ENCODE measurements at places on chromosomes 1 and 21.

DNA sequence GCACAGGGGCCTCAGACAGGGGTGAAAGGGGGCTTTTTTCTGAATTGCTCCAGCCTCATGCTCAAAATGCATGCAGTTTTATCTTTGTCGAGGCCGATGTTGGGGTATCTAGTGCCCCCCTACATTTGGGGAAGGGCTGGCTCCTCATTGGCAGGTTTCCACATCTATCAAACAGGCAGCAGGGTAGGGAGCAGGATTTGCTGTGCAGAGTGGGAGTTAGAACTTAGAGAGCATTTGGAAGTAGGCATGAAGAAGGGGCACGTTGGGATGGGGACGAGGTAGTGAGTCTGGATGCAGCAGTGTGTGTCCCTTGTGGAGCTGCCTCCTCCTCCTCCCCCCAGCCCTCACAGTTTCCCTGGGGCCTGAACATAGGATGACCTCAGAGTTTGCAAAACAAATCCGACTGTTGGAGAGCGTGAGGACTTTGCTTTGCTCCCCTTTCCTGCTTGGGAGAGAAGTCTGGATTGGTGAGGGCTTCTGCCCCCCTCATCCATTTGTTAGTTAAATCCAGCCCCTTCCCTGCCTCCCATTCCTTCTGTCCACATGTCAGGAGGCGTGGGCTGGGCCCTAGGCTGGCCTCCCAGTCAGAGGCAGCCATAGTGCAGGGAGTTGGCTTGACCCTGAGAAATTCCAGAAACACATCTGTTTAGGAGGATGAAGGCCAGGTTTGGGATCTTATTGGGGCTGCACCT lies 36.9 kb upstream of the GPR37L1 start:
- no peak for DNase-seq

DNA sequence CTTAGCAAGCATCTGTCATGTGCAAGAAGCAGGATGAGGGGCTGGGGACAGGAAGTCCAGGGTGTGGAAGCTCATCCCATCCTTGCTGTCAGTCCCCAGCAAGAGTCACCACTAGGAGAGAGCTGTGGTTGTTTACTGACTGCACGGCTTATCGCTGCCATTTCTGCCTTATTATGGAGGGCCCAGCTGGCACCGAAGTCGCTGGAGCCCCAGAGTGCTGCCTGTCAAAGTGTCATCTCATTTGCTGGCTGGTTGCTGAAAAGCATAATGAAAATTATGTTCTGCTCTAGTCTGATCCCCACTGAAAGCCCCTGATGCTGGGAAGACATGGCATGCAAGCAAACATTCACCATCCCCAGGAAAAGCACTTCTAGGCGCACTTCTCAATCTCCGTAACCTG lies 642.7 kb downstream of the NPHP4 start:
- no peak for DNase-seq

- no peak for DNase-seq
These were observed 19.1 kb downstream of the FUCA1 start for GRCh38 chr1:23848673-23849616.

GRCh38 chr1:98991127-98992012 lies 13.3 kb downstream of the PLPPR5 start:
- no peak for DNase-seq

- DNase-seq, result no peak
These were observed 1.2 kb downstream of the MAN1C1 start for GRCh38 chr1:25617625-25618432.

DNA sequence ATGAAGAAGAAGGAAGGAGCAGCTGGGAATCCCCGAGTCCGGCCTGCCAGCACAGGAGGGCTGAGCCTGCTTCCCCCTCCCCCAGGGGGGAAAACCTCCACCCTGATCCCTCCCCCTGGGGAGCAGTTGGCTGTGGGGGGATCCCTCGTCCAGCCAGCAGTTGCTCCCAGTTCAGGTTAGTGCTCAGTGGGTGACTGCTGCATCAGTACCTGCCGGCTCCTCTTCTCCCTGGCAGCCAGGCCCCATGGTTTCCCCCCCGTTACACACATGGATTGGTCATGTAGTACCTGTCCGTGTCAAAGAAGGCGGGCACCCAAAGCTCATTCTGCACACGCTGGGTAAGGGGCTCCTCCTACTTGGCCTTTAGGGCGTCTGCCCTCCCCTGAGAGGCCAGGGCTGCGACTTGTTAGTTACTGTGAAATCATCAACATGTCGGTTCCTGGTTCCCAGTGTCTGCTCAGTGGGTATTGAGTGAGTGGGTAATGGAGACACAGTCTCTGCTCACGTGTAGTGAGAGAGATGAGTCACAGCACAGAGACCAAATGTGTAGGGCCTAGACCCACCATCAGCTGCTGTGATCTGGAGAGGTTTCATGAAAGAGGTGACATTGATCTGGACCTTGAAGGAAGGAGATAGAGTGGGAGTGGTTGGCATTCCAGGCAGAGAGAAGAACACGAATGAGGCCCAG lies 11.5 kb downstream of the NECAP2 start:
- no peak for DNase-seq

- no peak for DNase-seq
These were observed 118.7 kb downstream of the IER5 start for GRCh38 chr1:181206979-181207790.

GRCh38 chr1:116753312-116753711 lies 918 bp upstream of the CD2 start:
- DNase-seq, result no peak

DNA sequence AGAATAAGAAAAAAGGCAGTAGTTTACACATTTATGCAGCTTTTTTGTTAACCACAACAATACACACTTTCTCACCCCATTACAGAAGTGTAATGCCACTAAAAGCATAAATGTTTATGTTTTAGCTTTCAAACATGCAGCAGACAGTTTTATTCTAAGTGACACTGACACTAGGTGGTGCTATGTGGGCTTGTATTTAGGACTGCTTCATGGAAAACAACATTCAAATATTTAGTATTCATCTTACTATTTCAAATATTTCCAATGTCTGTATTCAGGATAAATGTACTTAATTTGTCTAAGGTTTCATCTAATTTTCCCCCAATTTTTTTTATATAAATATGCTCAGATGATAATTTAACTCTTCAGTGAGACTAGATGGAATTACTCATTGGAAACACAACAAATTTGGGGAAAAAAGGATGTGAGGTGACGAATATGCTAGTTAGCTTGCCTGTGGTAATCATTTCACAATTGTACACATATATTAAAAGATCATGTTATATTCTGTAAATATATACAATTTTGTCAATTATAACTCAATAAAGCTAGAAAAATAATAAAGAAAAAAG lies 71.4 kb downstream of the USP1 start:
- DNase-seq, result peak; percentile 22

- no peak for DNase-seq
These were observed 100.7 kb upstream of the GFI1 start for GRCh38 chr1:92587445-92587844.

GRCh38 chr1:173341307-173341706 lies 134.2 kb upstream of the TNFSF4 start:
- no peak for DNase-seq

- DNase-seq, result no peak
These were observed 2.6 kb downstream of the AIDA start for GRCh38 chr1:222709700-222710153.

DNA sequence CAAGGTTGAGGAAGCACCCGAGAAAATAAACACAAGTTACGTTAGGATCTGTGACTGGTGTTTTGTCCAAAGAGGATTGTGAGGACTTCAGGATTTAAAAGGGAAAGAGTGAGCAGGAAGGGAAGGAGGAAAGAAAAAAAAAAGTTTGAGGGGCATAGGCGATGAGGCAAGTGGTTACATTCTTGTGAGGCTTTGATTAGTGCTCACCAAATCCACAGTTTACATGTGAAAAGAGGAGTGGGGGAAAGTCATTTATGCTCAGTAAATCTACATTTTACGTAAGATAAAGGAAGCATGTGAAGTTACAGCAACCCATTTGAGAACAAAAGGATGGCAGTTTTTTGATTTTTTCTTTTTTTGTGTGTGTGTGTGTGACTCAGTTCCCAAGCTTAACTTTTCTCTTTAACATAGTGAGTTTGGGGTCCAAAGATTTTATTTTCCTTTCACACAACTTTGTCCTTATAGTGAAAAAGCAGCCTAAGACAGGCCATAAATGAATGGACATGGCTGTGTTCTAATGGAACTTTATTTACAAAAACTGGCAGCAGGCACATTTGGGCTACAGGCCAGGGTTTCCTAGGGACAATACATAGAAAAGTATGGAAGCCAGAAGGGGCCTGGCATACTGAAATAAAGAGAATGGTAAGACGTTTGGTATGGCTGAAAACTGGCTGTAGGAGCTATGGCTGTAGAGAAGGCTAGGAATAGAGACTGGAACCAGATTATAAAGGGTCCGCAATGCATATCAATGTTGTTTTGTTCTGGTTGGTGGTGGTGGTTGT lies 121.7 kb downstream of the FGGY start:
- DNase-seq, result no peak

DNA sequence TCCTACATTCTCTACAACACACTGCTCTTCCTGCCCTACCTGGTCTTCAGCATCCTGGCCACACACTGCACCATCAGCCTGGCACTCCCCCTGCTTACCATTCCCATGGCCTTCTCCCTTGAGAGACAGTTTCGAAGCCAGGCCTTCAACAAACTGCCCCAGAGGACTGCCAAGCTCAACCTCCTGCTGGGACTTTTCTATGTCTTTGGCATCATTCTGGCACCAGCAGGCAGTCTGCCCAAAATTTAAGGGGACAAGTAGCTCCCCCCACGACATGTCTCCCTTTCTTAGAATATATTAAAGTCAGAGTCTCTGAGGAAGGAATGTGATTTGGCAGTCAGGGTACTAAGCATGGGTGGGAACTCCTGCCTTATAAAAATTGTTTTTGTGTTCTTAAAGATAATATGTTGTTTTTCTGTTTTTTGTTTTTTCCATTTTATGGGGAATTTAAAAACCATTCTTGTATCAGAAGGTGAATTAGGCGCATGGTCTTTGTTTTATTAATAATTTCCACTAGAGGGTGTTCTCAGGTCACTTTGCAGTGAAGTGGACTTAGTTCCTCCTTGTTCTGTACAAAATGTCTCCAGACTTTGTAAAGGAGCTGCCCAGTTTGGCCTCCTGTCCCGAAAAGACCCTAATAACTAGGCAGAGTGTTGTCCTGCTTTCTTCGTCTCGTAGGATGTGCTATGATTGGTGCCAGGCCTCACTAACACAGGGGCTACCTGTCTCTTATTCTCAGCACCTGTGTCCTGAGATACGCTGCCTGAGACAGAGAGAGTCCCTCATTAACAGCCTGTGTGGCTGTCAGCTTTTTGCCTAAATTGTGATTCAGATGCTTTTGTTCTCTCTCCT lies 13.1 kb downstream of the UBIAD1 start:
- DNase-seq, result no peak

DNA sequence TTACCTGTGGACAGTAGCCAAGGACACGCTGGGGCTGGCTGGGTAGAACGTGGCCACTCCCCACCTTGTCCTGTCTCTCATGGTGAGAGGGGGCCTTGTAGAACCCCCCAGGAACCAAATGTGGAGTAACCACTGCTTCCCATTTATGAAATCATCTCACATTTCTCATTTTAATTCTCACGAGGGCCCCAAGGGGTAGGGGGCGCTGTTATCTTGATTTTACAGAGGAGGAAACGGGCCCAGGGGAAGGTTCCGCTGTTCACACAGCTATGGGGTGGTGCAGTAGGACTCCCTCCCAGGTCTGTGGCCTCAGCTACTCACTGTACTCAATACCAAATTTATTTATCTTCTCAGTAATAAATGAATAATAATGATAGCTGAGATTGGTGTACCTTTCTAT lies 5.5 kb downstream of the SMPDL3B start:
- DNase-seq, result peak; percentile 74

- no peak for DNase-seq
These were observed 1.1 kb downstream of the GRIK1 start for GRCh38 chr21:29938776-29939103.

DNA sequence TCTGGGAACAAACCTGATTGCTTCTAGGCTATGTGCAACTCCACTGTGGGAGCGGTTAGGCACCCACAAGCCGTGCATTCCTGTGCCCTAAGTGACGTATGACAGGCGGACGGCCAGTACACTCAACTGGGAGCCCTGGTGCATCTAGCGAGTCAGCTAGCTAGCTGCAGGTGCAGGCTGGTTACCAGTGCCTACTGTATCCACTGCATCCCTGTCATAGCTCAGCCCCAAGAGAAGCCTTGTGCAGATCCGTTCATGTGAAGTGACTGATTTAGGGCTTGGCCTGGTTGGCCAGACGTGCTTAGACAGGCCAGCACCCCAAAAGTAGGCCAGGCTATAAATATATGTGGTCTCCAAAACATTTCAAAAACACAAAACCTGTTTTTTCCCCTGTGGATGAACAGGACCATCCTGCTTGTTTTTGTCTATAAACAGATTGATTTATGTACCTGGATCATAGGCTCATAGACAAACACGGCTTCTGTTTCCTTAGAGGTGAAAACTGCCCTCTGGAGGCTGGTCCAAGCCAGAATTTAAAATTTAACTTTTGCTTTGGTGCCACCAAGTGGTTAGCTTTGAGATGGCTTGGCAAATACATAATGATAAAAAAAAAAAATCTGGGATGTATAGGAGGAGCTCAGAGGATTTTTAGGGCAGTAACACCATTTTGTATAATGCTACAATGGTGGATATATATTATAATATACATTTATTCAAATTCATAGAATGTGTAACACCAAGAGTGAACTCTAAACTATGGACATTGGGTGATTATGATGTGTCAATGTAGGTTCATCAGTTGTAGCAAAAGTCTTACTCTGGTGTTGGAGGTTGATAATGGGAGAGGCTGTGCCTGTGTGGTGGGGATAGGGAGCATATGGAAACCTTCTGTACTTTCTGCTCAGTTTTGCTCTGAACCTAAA lies 68.5 kb downstream of the GIPC2 start:
- peak; percentile 72 for DNase-seq

DNA sequence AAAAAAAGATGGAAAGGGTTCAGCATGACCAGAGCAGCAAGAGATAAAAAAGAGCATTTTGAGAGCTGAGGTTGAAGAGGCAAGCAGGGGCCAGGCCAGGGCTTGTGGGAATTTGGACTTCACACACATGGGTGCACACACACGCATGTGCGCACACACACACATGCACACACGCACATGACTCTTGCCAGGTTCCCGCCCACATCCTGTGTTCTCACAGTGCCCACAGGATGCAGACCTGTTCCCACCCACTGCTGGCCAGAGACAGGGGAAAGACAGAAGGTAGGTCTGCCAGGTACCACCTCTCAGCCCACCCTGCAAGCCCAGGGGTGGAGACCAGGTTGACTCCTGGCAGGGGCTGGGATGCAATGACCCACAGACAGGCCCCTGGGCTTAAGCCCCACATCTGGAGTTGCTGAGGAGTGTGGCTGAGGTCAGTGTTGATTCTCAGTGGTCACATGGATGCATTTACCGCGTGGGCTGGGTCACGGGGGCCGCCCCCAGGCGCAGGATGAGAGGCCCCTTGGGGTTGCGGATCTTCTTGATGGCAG lies 4.4 kb downstream of the COL16A1 start:
- peak; percentile 37 for DNase-seq

GRCh38 chr1:56437959-56438358 lies 141.4 kb downstream of the PLPP3 start:
- DNase-seq, result no peak

GRCh38 chr1:156464335-156464734 lies 36.2 kb downstream of the MEF2D start:
- no peak for DNase-seq
